ENCODE measurements at places on chromosomes 6 and 20.

DNA sequence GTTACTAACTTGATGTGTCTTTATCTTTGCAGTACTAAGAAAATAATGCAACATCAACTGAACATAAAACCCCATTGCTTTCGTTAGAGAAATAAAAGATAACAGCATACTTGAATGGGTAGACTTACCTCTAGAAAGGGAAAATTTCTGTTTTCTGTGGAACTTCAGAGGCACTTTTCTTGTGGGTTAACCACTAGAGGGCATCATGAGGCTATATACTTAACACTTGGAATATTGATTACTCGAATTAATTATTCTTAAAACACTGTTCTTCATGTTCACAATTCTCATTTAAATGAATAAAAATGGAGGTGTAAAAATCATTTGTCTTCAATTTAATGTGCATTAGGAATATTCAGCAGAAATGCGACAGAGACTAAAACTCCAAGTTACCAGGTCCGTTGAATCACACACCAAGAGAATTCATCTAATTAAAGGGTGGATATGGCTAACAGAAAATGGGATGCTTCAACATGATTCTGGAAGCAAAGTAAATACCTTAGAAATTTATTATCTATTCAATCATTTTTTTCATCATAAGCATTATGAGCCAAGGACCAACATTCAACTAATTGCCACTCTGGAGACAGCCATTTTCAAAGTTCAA, 330.8 kb upstream of the PREP start:
- no peak for DNase-seq

DNA sequence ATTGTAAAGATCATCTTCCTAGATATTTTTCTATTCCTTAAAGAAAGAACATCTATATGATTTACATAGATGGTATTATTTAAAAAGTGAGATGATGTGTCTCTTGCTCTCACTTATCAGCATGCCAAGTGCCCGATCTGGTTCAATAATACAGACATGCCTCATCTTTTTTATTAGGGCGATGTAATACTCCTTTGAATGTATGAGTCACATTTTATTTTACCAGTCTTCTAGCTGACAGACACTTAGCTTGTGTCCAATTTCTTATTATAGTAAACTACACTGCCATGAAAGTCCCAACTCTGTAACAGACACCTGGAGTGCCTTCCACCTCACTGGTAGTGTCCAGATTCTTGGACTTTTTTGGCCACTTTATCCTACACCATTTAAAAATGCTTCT, 586.6 kb upstream of the BTBD3 start:
- DNase-seq: no peak

DNA sequence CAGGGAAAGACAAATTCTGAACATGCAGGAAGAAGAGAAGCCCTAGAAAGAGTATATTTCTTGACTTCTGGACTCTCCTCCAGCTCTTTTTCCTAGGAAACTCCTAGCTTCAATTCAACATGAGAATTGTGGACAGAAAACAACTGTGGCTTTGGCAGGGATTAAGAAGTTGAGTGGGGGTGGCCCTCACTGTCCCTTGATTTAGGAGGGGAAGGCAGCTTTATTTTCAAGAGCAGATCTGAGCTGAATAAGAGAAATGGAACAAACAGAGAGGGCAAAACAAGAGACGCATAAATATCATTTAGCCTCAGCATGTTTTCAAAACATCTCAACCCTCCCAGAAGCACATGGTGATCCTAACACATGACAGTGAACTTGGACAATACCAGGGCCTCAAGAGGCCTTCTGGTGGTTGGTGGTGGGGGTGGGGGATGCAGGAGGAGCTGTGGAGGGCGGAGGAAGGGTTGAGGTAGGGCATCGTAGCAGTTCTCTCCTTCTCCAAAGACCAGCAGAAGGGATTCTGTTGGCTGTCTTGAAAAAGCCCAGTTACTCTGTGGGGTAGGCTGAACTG, 21.1 kb upstream of the TAGAP start:
- DNase-seq: no peak

DNA sequence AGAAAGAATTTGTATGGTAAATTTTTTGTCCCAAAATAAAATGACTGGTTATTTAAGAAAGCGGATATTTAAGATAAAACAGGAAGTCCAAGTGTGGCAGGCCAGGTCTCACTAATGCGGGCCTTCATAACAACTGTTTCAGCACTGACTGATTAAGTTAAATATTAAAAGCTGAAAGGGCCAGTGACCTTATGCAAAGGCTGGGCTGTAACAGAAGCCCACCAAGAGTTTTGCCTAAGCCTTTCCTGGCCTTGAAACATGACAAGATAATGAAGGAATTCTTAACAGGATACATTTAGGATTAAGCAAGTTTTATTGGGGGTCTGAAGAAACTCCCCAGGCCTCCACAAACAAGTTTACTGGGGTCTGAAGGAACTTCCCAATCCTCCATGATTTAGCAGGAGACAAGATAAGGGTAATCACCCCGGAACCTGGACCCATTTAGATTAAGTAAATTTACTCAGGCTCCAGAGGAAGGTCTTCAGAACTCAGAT, 36.3 kb downstream of the ZNF133 start:
- no peak for DNase-seq

DNA sequence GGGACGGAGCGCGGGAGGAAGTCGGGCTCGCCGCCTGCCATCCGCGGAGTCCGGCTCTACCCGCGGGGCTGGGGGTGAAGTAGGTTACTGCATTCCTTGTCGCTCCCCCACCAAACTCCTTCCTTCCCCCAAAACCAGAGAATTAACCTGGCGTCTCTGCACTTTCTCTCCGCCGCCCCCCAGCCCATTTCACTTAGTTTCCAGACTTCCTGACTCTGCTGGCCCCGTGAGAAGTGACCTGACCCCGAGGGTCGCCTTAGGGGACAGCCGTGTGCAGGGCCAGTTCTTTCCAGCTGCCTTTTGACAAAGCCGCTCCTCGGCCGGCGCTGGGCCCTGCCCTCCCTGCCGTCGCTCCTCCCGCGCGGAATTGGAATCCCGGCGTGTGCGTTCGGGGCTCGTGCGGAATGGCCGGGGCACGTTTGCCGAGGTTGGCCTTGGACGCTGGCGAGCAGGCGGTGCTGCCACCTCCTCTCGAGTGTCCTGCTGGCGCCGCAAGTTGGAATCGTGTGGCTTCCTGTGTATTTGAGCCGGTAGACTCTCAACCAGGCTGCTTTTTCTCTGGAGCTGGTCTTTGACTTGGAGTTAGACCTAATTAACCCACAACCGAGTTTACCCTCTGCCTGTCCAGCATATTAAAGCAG, 650 bp downstream of the DCBLD1 start:
- DNase-seq: no peak

DNA sequence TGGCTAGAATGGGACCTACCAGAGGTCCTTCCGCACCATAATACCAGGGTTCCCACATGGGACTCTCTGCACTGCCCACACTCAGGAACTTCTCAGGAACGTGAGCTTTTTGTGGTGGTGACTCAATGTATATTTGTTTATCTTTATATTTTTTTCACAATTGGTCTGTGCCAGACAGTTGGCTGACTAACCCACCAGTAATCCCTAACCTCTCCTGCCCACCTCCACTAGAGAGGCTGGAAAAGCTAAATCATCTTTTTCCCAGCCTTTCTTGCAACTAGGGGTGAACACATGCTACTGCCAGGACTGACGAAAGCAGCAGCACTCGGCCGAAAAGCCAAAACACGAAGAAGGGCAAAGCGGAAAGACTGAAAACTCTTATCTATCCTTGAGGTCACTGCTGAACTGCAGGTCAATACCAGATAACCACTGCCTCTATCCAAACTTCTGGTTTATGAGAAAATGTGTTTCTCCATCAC, 112.9 kb downstream of the TRERF1 start:
- peak; percentile 75 for DNase-seq

- no peak for DNase-seq
These were observed 137.6 kb upstream of the RIN2 start for GRCh38 chr20:19620446-19620845.

GRCh38 chr6:39882531-39882899, 51.7 kb downstream of the MOCS1 start:
- DNase-seq: no peak

- DNase-seq: no peak
These were observed 20.7 kb upstream of the AMD1 start for GRCh38 chr6:110853754-110854477.

GRCh38 chr20:1946762-1947534, 46.9 kb downstream of the PDYN start:
- DNase-seq: no peak

GRCh38 chr6:47440719-47441118, 36.9 kb upstream of the CD2AP start:
- DNase-seq: no peak

GRCh38 chr20:48335308-48336050, 492.3 kb downstream of the PREX1 start:
- no peak for DNase-seq

- DNase-seq: no peak
These were observed 108.1 kb downstream of the IRF4 start for GRCh38 chr6:499617-500016.

- no peak for DNase-seq
These were observed 40.4 kb upstream of the RAB23 start for GRCh38 chr6:57262488-57262887.

- peak; percentile 42 for DNase-seq
These were observed 309.3 kb downstream of the PRL start for GRCh38 chr6:21987501-21987957.

DNA sequence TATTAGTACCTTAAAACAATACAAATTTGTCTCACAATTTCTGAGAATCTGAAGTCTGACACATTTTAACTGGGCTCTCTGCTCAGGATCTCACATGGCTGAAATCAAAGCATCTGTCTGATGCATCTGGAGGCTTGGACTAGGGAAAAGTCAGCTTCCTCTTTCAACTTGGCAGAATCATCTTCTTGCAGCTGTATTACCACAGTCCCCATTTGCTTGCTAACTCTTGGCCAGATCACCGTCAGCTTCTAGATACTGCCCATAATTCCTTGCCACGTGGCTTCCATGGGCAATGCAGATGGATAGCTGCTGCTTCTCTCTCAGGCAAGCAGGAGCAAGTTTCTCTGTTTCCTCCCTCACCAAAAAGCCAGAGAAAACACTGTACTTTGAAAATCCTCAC, 1106.4 kb upstream of the CITED2 start:
- no peak for DNase-seq

DNA sequence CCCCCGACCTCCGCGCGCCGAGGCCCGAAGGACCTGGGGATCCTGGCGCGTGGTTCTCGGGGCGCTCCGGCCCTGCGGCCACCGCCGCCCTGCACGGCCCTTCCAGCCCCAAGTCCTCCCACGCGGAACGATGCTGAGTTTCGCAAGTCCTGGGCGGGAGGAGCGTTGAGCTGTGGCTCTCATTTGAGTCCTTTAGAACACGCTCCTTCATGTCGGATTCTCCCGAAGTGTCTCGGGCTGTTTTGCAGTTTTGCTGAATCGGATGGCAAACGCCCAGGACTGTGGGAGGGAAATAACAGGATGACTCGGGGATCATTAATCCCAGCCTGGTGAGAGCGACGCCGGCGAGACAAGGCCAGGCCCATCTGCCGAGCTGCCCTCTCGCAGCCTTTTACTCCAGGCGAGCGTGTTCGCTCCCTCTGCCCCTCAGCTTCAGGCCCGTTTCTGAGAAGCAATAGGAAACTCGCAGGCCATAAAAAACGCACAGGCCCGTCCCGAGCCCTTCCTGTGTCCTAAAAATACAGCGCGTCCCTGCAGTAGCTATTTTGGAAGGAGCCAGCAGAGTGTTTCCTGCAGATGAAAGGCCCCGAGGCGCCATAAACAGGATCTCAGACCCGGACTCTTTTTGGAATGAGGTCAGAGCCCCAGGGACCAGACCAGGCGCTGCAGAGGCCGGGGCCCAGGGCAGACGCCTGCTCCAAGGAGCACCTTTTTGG, 153.5 kb downstream of the DLL1 start:
- DNase-seq: no peak

GRCh38 chr6:29504961-29505360, 17.2 kb upstream of the MAS1L start:
- DNase-seq: no peak

DNA sequence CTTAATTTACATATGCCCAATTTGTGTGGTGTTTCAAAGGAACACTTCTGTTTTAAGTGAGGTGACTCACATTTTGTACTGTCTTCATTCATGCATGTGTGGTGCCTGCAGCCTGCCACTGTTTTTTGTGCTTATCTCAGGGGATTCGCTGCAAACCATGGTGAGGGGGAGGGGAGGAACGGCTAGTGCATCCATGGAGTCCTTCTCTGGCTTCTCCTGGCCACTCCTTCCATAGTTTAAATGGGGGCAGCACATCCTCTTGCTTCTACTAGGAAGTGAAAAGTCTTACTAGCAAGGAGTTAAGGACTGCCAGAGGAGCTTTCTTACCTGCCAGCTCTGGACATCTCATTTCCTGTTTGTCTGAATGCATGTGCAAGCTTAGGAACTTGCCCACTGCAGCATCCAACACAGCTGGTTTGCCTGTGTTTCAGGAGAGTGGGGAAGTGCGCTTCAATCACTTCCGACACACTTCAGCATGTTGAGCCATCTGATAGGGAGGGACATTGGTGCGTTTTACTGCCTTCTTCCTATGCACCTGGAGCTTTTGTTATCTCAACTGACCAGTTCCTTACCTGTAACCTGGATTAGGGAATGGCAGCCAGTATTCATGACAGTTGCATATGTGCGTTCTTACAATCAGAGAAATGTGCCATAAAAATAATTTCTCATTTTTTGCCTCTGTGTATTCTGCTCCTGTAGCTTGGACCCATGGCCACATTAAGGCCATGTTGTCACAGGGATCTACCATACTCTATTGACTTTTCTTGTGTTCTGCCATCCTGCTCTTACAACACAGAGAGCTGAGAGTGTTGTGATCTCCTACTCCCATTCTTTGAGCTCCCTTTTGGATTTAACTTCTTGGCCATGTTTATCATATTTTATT, 211.3 kb downstream of the ARID1B start:
- DNase-seq: no peak

- no peak for DNase-seq
These were observed 44.2 kb downstream of the FNDC1 start for GRCh38 chr6:159213405-159213804.

- no peak for DNase-seq
These were observed 12.5 kb downstream of the CRYBG1 start for GRCh38 chr6:106372838-106373501.

DNA sequence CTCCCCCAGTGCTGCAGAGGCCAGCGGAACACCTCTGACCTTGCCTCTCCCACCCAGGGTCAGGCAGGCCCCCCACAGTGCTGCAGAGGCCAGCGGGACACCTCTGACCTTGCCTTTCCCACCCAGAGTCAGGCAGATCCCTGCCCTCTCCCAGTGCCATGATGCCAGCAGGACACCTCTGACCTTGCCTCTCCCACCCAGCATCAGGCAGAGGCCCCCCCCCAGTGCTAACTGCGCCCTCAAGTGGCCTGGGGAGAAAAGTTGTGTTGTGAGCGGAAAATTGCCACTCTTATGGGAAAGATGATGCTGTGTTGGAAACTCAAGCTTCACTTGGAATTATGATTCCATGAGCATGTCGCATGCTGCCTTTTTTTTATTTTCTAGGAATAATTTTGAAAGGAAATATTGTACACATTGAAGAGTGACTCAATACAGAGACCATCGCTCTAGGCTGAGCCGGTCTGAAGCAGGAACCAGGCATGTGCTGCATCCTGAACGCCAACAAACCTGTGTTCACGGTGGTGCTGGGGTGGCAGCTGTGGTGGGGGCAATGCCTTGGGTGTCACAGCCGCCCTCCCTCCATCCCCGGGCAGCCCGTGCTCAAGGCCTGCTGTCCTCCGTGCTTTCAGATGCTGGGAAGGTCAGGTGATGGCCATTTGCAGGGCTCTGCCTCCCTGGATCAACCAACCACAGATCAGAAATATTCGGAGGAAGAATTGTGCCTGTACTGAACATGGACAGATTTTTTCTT, 98.6 kb downstream of the CDH4 start:
- no peak for DNase-seq
